ENCODE measurements at places on chromosomes 7 and 10.

- no peak overlapping the region for H3K4me3 ChIP-seq
- H3K27ac ChIP-seq = no peak overlapping the region
- no peak for DNase-seq
- H3K36me3 ChIP-seq = no peaks in the 10 kb centered on the region
- no peaks in the 10 kb centered on the region for H3K4me1 ChIP-seq
Measured at GRCh38 chr10:2294739-2295138, 557.4 kb upstream of the ADARB2 start.

GRCh38 chr10:54797636-54798321 lies 3.3 kb downstream of the PCDH15 start:
- H3K4me3 ChIP-seq = no peak overlapping the region
- H3K27ac ChIP-seq = no peak overlapping the region
- H3K36me3 ChIP-seq = no peaks in the 10 kb centered on the region
- H3K4me1 ChIP-seq = no peaks in the 10 kb centered on the region
- no peaks in the 10 kb centered on the region for H3K27me3 ChIP-seq
- no peak for DNase-seq

DNA sequence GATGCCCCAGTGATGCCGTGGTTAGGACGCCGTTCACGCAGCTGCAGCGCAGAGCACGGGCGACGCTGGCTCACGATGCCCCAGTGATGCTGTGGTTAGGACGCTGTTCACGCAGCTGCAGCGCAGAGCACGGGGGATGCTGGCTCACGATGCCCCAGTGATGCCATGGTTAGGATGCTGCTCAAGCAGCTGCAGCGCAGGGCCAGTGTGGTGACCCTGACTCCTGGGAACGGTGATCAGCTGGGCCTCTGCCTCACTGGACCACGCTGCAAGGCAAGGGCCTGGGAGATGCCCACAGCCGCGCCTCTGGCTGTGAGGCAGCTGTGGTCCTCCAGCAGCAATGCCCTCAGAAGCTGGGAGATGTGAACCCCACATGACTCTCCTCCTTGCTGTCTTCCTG lies 280.6 kb downstream of the DNAJB6 start:
- no peak overlapping the region for H3K27ac ChIP-seq
- DNase-seq = no peak
- no peak overlapping the region for H3K4me3 ChIP-seq
- no peaks in the 10 kb centered on the region for H3K27me3 ChIP-seq

- H3K4me1 ChIP-seq = no peaks in the 10 kb centered on the region
- no peaks in the 10 kb centered on the region for H3K27me3 ChIP-seq
- no peak overlapping the region for H3K4me3 ChIP-seq
- no peaks in the 10 kb centered on the region for H3K36me3 ChIP-seq
- H3K27ac ChIP-seq = no peak overlapping the region
Measured at GRCh38 chr7:93851536-93851935, 39.0 kb downstream of the TFPI2 start.

DNA sequence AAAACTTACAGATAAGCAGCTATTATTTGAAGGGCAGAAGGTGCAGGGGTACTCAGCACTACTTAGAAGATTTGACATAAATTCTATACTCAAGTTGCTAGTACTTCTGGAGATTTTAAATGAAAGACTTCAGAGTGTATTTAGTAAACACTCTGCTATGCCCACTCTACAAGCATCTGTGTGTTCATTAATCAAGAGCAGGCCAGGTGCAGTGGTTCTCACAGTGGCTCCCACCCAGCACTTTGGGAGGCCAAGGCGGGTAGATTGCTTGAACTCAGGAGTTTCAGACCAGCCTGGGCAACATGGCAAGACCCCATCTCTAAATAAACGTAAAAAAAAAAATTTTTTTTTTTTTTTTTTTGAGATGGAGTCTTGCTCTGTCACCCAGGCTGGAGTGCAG lies 38.9 kb upstream of the TOMM7 start:
- no peak overlapping the region for H3K4me3 ChIP-seq
- no peak overlapping the region for H3K27ac ChIP-seq
- no peak for DNase-seq
- peaks cover 15% of the 10 kb centered on the region for H3K36me3 ChIP-seq
- no peaks in the 10 kb centered on the region for H3K4me1 ChIP-seq
- H3K27me3 ChIP-seq = no peaks in the 10 kb centered on the region

DNA sequence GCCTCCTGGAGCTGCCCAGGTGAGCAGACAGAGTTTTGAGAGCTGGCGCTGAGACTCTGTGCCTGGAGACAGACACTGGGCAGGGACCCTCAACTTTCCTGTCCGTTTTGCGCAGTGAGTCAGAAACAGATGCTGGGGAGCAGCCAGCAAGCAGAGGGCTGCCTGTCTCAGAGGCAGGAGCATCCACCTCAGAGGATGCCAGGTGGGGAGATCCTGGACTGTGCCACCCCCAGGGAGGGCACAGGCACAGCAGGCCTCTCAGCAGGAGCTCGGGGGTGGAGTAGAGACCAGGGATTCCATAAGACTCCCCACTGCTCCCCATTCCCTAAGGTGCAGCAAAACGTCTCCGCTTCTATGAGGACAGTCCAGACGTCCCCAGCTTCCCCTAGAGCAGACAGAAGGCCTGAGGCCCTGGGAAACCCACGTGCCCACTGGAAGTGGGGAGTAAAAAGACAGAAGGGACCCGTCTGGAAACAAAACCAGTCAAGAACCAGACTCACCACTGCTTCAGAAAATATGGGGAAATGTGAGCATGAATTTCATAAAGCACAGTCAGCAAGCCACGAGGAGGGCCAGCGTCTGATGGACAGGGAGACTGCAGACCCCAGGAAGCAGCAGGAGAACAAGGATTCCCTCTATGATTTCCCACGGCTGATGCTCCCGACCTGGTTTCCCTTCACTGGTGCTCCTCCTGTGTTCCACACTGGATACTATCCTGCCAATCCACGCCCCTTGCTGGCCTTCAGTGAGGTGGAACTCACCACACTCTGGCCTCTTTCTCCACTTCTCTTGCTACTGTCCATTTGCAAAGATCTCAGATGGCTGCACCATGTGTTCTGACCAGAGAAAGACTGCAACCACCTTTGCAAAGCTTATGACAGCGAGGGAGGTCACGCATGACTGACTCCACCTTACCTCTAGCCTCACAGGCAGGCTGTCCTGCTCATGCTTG lies 151.3 kb upstream of the FAM20C start:
- H3K27me3 ChIP-seq = peaks cover 14% of the 10 kb centered on the region
- no peak for DNase-seq
- H3K36me3 ChIP-seq = no peaks in the 10 kb centered on the region
- H3K27ac ChIP-seq = no peak overlapping the region
- H3K4me1 ChIP-seq = no peaks in the 10 kb centered on the region

GRCh38 chr7:141708351-141708750 lies at the start of gene WEE2:
Gene WEE2 (plus strand): TSS chr7:141708353. CDS start chr7:141708759, 406 bp downstream.
- no peaks in the 10 kb centered on the region for H3K36me3 ChIP-seq
- DNase-seq = no peak
- H3K27ac ChIP-seq = no peak within 1 kb of the TSS
- H3K4me3 ChIP-seq = no peak within 1 kb of the TSS
- H3K4me1 ChIP-seq = no peaks in the 10 kb centered on the region

DNA sequence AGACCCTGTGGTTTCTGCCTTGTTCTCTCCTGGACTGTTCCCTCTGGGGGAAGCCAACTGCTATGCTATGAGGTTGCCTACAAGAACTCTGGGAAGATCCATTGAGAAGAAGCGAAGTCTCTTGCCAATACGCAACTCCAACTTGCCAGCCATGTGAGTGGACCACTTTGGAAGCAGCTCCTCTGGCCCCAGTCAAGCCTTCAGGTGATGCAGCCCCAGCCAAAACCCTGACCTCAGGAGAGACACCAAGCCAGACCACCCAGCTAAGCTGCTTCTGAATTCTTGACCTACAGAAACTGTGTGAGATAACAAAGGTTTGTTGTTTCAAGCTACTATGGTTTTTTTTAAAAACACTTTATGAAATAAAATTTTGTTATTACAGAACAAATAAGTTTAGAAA lies 20.2 kb upstream of the MYL7 start:
- DNase-seq = no peak
- no peak overlapping the region for H3K27ac ChIP-seq
- H3K27me3 ChIP-seq = no peaks in the 10 kb centered on the region
- no peak overlapping the region for H3K4me3 ChIP-seq
- H3K4me1 ChIP-seq = no peaks in the 10 kb centered on the region
- no peaks in the 10 kb centered on the region for H3K36me3 ChIP-seq

- H3K4me3 ChIP-seq = no peak overlapping the region
- no peak overlapping the region for H3K27ac ChIP-seq
- peaks cover 40% of the 10 kb centered on the region for H3K4me1 ChIP-seq
- no peak for DNase-seq
- no peaks in the 10 kb centered on the region for H3K36me3 ChIP-seq
Measured at GRCh38 chr7:129617652-129618051, 6.1 kb downstream of the NRF1 start.

DNA sequence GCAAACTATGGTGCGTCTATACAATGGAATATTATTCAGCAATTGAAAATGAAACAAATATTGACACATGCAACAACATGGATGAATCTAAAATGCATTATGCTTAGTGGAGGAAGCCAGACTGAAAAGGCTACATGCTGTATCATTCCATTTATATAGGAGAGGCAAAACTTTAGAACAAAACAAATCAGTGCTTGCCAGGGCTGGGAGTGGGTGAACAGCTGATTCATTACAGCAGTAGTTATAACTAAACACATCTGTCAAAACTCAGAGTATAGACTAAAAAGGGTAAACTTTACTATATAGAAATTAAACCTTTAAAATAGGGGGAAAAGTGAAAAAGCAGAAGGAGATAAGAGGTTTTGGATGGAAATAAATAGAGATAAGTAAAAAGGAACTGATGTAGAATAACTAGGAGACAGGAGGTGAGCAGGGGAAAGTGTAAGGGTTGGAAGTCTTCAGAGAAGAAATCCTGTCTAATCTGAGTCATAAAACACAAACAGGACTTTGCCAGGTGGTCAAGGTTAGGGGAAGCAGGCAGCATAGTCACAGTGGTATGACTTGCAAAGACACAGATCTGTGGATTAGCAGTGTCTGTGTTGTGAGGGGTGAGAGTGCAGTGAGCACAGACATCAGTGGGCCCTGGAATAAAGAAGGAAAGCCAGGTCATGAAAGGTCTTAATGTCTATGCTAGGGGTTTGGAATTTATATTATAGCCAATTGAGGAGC lies 349.8 kb downstream of the PHTF2 start:
- DNase-seq = no peak
- H3K4me1 ChIP-seq = no peaks in the 10 kb centered on the region
- H3K27me3 ChIP-seq = peaks cover 6% of the 10 kb centered on the region
- H3K4me3 ChIP-seq = no peak overlapping the region
- no peak overlapping the region for H3K27ac ChIP-seq

GRCh38 chr10:11353006-11353896 lies 258.2 kb downstream of the USP6NL start:
- H3K36me3 ChIP-seq = no peaks in the 10 kb centered on the region

GRCh38 chr10:32237644-32238345 lies 109.2 kb downstream of the EPC1 start:
- no peak for DNase-seq
- no peaks in the 10 kb centered on the region for H3K4me1 ChIP-seq
- no peak overlapping the region for H3K27ac ChIP-seq
- no peaks in the 10 kb centered on the region for H3K27me3 ChIP-seq
- H3K36me3 ChIP-seq = no peaks in the 10 kb centered on the region
- H3K4me3 ChIP-seq = no peak overlapping the region

DNA sequence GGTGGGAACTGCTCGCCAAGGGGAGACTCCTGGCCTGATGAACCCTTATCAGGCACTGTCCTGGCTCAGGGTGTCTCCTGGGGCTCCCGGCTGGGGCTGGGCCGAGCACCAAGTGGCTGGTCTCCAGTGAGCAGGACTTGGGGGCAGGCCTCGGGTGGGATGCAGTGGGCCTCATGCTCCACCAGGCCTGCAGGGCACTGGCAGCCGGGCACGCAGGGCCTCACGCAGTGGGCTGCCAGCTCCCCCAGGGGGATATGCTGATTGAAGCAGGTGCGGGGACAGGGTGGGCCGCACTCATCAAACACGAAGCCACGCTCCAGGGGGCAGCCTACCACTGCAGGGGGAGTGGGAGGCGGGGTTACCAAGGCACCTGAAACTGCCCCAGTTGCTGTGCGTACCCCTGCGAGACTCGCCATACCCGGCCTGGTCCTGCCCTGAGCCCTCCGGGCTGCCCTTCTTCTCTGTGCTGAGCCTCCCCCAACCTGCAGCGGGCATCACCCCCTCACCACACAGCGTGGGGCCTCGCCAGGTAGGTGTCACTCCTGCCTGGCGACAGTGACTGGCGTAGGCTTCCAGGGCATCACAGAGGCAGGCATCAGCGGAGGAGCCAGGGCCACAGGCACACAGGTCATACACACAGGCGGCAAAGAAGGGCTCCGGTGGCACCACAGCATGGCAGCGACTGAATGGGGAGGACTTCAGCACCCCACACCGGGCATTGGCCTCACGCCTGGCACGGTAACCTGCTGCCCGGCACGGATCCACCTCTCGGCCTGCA lies 14.5 kb downstream of the ATP6V1F start:
- peaks cover 4% of the 10 kb centered on the region for H3K4me1 ChIP-seq
- H3K36me3 ChIP-seq = no peaks in the 10 kb centered on the region
- DNase-seq = no peak
- H3K27me3 ChIP-seq = no peaks in the 10 kb centered on the region
- H3K27ac ChIP-seq = no peak overlapping the region

DNA sequence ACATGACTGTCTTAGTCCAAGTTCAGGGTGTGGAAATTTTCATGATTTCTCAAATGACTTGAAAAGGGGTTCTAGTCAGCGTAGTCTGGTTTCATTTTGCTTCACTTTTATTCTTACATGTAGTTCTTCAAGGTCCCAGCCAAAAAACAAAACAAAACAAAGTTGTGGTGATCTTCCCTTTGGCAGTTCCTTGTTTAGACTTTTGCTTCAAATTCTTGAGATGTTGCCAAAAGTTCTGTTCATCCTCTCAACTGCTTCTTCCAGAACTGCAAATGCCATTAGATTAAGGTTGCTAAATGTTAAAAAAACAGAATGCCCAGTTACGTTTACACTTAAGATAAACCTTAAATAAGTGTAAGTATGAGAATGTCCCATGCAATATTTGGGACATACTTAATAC lies 370.8 kb upstream of the LRRTM3 start:
- no peaks in the 10 kb centered on the region for H3K27me3 ChIP-seq
- no peak overlapping the region for H3K4me3 ChIP-seq
- no peaks in the 10 kb centered on the region for H3K36me3 ChIP-seq
- H3K27ac ChIP-seq = no peak overlapping the region

GRCh38 chr10:514137-514671 lies 175.3 kb downstream of the DIP2C start:
- no peaks in the 10 kb centered on the region for H3K36me3 ChIP-seq
- no peak overlapping the region for H3K4me3 ChIP-seq
- peaks cover 4% of the 10 kb centered on the region for H3K27me3 ChIP-seq
- H3K4me1 ChIP-seq = peaks cover 8% of the 10 kb centered on the region
- no peak for DNase-seq

DNA sequence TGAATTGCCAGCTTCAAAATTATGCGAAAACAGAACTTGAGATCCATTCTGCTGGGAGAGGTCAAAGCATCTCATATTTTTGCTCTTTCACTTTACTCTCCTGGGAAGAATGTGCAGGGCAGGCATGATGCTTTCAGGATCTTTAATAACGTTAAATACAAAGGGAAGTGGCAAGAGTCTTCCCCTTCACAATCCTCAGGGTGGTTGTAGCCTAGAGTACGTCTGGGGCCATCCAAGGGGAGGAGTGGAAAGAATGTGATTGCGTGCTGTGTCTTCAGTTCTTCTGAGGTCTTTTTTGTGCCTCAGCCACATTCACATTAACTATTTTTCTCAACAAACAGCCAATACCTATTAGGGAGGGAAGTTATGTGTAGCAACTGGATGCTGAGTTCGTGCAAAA lies 207.3 kb downstream of the HGF start:
- no peak overlapping the region for H3K4me3 ChIP-seq
- no peaks in the 10 kb centered on the region for H3K36me3 ChIP-seq
- H3K27me3 ChIP-seq = no peaks in the 10 kb centered on the region
- H3K4me1 ChIP-seq = no peaks in the 10 kb centered on the region
- no peak overlapping the region for H3K27ac ChIP-seq

GRCh38 chr7:8338206-8338605 lies 76.2 kb upstream of the ICA1 start:
- no peaks in the 10 kb centered on the region for H3K36me3 ChIP-seq
- H3K27me3 ChIP-seq = peaks cover 5% of the 10 kb centered on the region
- no peaks in the 10 kb centered on the region for H3K4me1 ChIP-seq
- H3K4me3 ChIP-seq = no peak overlapping the region
- no peak overlapping the region for H3K27ac ChIP-seq
